ENCODE measurements at places on chromosomes 4 and X. TPM values are rescaled to one million over a fixed set of nuclear protein-coding genes. Genes with fewer than 3 reads are reported as not detected.

Gene APBB2
- 13.1 TPM for total RNA-seq

Gene CFAP299
- 2.3 TPM for total RNA-seq

Gene TBC1D8B
- total RNA-seq: 0.66 TPM

Gene CXCL1
- 0.38 TPM for total RNA-seq

Gene SMR3B
- total RNA-seq: not detected

Gene C4orf36
- total RNA-seq: 0.41 TPM

Gene DMRTC1B
- not detected for total RNA-seq

Gene TGIF2LX
- not detected for total RNA-seq

Gene RTL9
- 0.11 TPM for total RNA-seq

Gene UGT2B17
- not detected for total RNA-seq

Gene KLHL34
- not detected for total RNA-seq

Gene SAGE1
- total RNA-seq: not detected

Gene MUC7
- total RNA-seq: not detected

Gene CCKAR
- not detected for total RNA-seq

Gene RASL11B
- total RNA-seq: 1.7 TPM

Gene IL1RAPL2
- not detected for total RNA-seq

Gene ACSL4
- 69.7 TPM for total RNA-seq

Gene SERTM2
- total RNA-seq: not detected

Gene ERCC6L
- total RNA-seq: 14.4 TPM

Gene MND1
- 35.1 TPM for total RNA-seq

Gene MAGEA9B
- total RNA-seq: not detected

Gene ODAPH
- total RNA-seq: not detected

Gene GAGE13
- not detected for total RNA-seq

All from SJSA1 (cell line).